ENCODE measurements at places on chromosomes 3 and 15.

- no peak for DNase-seq
Measured at GRCh38 chr15:97867870-97868269, 92.6 kb upstream of the ARRDC4 start.

- no peak for DNase-seq
Measured at GRCh38 chr3:18443665-18444594, 18.8 kb upstream of the SATB1 start.

- peak; percentile 57 for DNase-seq
Measured at GRCh38 chr3:16319307-16319706, 54.3 kb downstream of the OXNAD1 start.

DNA sequence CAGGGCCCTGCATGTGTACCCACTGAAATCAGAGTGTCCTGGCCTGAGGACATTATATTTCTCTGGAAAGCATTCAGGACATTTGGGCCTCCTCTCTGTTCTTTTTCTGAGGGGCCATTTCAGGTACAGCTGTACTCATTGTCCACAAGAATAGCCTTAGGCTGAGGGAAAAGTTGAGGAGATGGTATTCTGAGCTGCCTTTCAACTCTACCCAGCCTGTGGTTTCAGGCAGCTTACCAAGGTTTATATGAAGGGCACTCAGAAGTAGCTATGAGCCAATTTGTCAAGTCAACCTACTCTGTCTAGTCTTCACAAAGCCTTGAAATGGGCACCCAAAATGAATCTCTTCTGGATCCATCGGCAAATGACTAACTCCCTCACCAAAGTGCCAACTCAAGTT is 9.4 kb downstream of the ATP13A4 start:
- DNase-seq: no peak

DNA sequence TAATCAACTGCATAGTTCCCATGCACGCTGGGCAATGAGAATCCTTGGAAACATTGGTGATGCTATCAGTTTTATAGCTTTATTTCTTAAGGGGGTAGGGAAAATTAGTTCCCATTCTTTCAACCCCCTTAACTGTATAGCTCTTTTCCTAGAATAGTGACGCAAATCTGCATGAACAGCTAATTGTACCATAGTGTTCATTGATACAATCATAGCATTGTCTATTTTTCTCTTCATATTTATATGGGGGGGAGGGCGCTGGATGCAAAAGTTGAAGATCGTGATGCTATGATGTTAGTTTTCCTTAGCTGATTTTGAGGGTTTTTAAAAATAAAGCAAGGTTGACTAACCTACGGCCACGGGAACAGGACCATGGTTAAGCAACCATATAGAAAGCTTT is 32.4 kb upstream of the SAMMSON start:
- no peak for DNase-seq
